Left colon (tissue), 2 donors: ENCODE measurements at places on chromosomes 2 and 18.

- DNase-seq: no peak
Measured at GRCh38 chr18:33755931-33756560, 178.0 kb downstream of the ASXL3 start.

- no peak for DNase-seq
Measured at GRCh38 chr18:8215741-8216140, 393.5 kb upstream of the RAB12 start.

- DNase-seq: peak; percentile 31
Measured at GRCh38 chr2:240985881-240986786, 12.3 kb upstream of the SNED1 start.

GRCh38 chr2:33320573-33320972 is 155.9 kb upstream of the RASGRP3 start:
- no peak for DNase-seq

DNA sequence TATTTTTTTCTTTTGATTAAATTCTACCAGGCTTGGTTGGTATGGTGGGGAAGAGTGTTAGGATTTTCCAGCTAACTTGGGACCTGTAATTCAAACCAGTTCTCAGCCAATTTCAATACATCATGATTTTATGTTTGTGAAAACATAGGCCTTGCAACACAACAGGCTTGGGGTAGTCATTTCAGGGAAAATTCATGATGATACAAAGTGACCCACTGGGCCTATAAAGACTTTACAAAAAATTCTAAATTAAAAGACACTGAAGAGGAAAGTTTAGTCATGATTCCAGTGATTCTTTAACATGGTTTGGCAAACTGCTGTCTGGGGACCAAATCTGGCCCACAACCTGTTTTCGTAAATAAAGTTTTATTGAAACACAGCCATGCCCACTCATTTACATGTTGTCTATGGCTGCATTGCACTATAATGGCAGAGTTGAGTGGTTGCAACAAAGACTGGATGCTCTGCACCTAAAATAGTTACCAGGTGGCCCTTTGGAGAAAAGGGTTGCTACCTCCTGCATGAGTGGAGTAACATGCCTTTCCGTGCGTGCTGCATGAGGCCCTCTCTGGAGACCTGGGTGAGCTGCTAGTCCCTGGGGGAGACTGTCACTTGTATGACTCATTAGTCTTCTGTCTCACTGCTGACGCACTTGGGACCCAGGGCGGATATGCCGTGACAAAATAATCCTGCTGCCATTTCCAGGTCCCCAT is 73.6 kb downstream of the NPAS2 start:
- DNase-seq: no peak
